ENCODE measurements at places on chromosomes 6 and 20.

GRCh38 chr20:10079964-10080363, 45.2 kb downstream of the ANKEF1 start:
- no peak for DNase-seq

DNA sequence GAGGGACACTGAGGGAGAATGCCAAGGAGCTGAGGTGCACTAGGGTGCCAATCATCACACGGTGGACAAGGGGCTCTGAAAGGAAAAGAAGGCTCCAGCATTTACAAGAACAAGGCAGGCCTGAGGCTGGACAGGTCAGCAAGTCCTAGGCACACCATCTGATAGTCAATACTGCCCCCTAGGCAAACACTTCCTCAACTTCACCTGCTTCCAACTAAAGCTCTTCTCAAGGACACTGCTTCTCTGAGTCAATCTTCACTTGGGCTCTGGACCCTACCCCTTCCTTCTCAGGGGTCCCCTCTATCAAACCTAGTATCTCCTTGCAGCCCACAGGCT, 37.7 kb upstream of the SLC4A11 start:
- no peak for DNase-seq

DNA sequence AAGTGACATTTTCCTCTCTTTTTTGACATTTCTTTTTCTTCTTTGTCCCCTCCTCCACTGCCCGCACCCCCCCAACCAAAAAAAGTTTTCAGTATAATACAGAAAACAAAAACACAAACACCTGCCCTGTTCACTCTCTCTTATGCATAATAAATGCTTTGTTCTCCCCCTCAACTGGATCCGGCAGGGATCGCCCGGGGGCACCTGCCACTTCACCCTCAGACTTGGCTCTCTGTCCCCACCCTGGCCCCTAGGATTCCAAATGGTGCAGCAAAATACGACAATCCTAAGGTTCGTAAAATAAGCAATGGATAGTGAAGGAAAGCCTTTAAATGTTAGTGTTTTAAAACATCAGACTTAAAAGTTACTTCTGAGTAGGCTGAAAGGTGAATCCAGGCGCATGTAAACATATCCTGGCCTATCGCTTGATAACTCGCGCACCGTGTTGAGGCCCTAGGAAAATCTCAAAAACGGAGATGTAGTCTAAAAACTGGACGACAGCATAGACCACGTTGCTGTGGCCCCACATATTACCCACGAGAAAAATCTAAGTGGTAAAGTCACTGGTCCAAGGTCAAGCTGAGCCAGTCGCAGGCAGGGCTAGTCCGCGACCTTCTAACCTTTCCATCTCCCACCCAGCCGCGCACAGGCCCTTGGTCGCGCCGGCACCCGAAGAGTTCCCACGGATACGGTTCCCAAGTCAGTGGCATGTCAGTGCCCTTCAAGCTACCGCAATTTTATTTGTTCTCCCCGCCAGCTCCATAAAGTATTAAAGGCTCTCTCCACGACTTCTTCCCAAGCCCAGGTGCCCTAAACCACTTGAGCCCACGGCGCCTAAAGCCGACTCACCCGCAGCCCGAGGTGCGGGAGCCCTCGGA, 130.8 kb downstream of the OGFRL1 start:
- no peak for DNase-seq

- no peak for DNase-seq
These were observed 41.2 kb upstream of the ARFGEF2 start for GRCh38 chr20:48880331-48880730.

DNA sequence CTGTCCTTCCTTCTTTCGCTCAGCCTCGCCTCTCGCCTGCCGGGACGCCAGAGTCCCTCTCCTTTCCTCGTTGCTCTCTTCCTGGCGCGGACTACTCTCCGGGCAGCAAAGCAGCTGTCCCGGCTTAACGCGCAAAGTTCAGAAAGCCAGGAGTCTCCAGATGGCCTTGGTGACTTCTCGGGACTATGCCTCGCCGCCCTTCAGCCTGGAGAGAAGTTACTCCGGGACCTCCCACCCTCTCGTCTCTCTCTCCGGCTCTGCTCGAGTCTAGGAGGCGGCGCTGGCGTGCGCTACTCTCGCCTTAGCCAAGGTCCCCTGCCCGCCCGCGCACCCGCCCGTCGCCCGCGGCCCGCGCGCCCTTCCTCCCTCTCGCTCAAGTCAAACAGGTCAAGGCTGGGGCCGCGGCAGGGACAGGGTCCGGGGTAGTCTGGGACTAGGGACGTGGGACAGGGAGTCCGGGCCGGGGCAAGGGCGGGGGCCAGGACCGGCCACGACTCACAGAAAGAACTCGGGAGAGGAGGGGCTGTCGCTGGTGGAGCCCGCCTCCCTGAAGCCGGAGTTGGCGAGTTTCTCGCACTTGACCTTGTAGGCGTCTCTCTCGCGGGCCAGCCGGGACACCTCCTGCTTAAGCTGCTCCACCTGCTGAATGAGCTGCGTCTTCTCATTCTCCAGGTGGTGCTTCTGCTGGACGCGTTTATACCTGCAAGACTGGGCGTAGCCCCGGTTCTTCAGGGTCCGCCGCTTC, 1.5 kb downstream of the MAFB start:
- no peak for DNase-seq

GRCh38 chr20:59571151-59571550, 33.2 kb upstream of the PHACTR3 start:
- DNase-seq: no peak

DNA sequence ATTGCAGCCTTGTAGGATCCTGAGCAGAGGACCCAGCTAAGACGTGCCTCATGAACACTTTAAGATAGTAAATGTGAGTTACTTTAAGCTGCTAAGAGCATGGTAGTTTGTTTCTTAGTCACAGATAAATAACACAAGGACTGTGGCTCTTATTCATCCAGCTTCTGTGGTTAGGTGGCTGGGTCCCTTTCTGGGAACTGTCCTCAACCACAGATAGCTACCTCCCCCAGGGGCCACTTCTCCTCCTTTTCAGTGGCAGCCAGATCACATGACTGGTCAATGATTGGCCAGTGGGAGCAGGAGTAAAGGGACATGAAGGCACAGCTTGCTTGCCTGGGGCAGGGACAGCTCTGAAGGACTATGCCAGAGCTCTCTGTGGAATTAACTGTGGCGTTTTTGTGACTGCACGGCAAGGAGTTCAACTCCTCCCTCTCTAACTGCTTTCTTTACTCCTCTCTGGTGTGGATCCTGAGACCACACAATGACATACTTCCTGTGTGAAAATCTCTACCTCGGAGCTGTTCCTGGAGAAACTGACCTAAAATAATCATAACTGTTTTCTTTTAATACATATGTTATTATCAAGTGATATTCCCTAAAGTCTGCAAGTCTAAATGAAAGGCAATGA, 76.5 kb downstream of the NRN1 start:
- peak; percentile 10 for DNase-seq

- DNase-seq: no peak
These were observed 80.4 kb downstream of the AK9 start for GRCh38 chr6:109610590-109610989.

DNA sequence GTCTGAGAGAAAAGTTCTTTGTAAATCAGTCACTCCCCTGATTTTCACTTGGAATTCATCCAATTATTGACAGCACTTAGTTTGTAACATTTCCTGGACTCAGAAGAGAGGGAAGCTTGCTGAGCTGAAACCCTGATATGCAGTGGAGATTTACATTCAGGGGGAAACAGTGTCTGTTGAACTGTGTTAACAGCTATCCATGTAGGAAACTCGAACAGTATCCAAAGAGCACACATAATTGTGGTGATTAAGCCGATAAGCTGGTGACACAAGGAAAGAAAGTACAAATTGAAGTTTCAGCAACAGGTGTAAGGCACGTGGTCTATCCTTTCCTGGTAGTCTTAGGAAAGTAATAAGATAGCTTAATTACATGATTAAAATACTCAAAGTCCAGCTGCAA, 78.1 kb upstream of the FLRT3 start:
- DNase-seq: no peak

DNA sequence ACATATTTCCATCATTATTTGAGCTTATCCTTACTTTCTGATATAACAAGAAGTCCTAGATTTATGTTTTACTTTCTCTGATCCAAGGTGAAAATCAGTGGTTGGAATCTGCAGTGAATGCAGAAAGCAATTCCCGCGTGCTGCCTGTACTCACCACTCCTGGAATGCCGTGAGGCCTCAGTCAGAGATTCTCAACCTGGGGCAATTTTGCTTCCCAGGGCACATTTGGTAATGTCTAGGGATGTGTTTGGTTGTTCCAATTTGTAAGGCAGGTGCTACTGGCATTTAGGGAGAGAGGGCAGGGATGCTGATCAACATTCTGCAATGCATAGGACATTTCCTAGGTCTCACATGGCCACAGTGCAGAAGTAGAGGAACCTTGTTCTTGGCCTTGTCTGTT, 23.9 kb downstream of the CST4 start:
- no peak for DNase-seq

GRCh38 chr20:51609251-51609650, 66.7 kb upstream of the NFATC2 start:
- peak; percentile 64 for DNase-seq

DNA sequence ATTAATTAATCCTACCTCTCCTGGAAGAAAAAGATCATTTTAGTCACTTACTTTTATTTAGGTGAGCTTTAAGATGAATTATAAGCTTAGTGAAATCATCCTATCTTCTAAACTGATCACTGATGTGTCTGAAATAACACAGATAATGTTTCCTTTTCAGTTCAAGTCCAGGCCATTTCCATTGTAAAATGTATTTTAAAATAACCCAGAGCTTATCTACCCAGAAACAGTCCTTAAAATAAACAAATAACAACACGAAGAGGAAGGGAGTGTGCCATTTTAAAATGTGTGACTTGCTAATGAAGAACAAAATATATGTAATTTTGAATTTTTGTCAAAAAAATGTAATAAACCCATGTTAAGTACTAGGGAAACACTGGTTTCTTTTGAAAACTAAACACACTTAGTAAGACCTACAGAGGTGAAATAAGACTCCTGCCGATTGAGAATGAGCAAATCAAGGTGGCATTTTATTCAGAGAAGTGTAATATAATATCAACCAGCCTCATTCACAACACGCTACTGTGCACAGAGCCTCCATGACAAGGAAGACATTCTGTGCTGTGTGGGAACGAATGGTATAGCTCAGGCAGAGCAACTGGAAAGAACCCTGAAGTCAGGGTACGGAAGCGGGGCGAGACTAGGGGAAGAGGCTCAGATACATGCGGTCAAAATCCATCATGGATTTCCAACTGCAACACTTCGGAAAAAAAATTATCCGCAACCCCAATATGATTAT, 7.7 kb downstream of the LRP11 start:
- DNase-seq: no peak

DNA sequence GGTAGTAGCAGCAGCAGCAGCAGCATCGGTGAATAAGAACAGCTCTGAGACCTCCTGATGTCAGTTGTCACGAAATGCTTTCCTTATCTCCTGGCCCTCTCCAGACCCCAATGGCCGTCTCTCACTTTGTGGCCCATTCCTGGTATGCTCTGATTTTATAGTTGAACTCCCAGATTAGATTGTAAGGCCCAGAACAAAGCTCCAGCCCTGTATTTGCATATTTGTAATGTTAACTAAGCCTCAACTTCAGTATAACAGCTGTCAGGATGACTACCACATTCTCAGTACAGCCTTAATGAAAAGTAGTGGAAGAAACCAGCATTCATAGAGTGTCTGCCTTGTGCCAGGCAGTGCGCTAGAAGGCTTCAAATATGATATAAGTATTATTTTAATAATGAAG, 180.9 kb downstream of the SASH1 start:
- no peak for DNase-seq

- no peak for DNase-seq
These were observed 46.9 kb downstream of the GFRA4 start for GRCh38 chr20:3616250-3616649.

- DNase-seq: no peak
These were observed 79.6 kb downstream of the RSPH3 start for GRCh38 chr6:158920311-158920905.

DNA sequence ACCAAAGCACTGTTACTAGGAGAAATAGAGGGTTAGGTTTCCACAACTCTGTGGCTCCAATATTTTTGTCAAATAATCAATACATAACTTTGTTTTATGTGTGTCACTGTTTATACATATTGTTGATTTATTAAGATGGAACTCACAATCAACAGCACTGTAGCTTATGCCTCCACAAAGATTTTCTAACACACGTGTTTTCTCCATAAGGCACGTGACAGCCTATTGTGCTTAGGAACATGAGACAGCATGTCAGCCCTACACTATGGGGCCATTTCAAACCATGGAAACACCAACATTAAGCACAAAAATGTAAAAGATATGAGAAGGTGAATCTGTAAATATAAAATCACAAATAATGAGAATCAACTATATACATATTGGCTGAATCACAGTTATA, 127.0 kb downstream of the PAK5 start:
- DNase-seq: no peak

GRCh38 chr6:31821301-31822035, 6.1 kb upstream of the HSPA1B start:
- DNase-seq: peak; percentile 85

DNA sequence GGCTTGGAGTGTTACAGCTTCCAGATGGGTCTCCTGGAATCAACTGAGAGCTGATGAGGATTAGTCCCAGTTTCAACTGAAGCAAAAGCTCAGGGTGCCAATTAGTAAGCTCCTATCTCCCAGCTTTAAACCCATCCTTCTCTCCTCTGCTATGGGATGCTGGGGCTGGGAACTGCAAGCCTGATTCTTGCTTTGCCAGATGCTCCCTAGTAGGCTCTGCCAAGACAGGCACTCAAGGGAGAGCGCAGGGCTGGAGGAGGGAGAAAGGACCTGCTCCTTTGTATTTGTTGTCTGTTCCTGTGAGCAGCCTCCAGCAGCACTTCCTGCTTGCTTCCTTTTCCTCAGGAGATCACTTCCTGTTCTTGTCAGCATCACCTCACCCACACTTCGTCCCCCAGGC, 309.7 kb downstream of the KIF16B start:
- DNase-seq: no peak

DNA sequence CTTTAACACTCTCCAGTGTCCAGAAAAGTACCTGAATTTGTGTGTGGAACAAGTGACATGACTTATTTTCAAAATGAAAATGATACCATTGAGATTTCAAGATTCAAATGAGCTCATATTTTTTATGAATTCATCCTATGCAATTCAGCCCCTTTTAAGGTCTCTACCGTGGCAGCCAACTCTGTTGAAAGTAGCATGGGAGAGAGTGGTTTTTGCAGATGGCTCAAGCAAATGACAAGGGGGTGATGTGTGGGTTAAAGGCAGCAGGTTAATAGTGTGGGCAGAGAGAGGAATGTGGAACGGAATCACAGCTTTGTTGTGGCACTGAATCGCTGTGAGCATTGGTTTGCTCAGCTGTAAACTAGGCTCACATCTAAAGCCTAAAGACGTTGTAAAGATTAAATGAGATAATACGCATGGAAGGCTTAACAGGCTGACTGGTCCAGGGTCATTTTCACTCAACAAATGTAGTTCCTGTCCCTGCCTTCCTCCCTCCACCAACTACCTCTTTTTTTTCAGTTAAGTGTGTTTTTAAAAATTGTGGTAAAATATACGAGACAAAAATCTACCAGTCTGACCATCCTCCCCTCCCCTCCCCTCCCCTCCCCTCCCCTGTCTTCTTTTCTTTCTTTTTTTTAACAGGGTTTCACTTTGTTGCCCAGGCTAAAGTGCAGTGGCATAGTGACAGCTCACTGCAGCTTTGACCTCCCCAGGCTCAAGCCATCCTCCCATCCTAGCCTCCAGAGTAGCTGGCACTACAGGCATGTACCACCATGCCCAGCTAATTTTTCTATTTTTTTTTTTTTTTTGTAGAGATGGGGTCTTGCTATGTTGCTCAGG, 114.7 kb upstream of the ZNF217 start:
- DNase-seq: peak; percentile 62

- DNase-seq: no peak
These were observed 52.9 kb downstream of the ATP9A start for GRCh38 chr20:51715163-51715855.
